ENCODE measurements at places on chromosomes 11 and 22.
A peak's percentile ranks its signal among the peaks of the same experiment; 100 is the strongest.

- no peak for DNase-seq
Observed at GRCh38 chr11:125262830-125263218, 98.3 kb downstream of the PKNOX2 start.

DNA sequence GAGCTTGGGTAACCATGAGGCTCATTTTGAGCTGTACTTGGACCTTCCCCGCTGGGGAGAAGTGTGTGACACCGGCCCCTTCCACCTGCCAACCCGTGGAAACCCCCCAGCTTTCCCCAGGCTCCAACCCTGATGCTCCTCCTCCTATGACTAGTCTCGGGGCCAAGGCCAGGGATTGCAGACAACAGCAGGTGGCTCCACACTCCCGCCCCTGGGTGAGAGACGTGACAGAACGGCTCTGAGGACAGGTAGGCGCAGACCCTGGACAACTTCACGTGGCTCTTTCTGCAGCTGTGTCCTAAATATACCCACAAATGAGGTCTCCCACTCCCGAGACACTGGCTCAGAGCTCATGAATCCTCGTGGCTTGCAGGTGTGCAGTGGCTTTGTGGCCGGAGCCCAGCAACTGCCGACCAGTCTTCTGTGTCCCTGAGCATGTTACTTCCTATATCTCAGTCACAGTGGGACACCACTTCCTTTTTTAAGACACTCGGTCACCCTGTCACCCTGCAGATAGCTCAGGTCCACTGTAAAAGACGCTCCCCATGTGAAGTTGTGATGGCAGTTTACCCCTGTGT, 55.2 kb downstream of the NECTIN1 start:
- DNase-seq, result no peak

- DNase-seq, result no peak
Observed at GRCh38 chr22:21015466-21016006, 571 bp downstream of the P2RX6 start.

GRCh38 chr11:5300251-5300650, 1.5 kb downstream of the OR51B4 start:
- DNase-seq, result no peak

DNA sequence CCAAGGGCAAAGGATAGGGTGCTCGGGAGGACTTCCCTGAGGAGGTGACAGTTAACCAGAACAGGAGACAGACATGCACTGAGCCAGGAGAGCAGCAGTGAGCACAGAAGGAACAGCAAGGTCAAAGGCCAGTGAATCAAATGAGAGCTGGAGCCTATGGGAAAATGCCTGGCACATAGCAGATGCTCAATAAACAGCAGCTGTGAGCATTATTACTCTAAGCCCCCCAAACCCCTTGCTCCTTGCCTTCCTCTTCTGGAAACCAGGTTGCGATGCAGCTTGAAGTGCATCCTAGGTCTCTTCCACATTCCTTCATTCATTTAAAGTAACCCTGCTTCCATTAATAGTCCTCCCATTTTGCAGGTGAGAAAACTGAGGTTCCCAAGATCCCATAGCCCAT, 13.0 kb downstream of the ELFN2 start:
- DNase-seq, result no peak

DNA sequence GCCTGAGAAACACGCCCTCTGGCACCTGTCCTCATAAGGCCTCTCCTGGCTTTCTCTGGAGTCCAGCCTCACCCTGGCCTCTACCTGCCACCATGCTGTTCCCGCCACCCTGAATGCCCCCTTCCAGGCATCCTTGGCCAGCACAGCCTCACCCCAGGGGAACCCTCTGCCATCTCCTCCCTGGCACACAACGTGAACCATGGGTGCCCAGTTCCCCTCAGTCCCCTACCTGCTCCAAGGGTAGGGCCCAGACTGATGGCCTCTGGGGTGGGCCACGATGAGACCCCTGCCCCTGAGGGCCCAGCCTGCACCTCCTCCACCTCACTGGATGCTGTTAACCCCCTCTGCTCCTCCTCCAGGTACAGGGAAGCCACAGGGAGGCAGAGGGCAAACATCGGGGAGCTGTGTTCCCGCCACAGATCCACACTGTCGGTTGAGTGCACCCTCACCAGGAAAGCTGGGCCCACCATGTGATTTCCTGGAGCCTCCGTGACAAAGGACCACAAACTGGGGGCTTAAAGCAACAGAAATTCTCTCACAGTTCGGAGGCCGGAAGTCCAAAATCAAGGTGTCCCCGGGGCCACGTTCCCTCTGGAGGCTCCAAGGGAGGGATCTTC, 169.6 kb downstream of the BRD1 start:
- no peak for DNase-seq

- no peak for DNase-seq
Observed at GRCh38 chr11:6151117-6151516, 19.0 kb downstream of the OR52B2 start.

GRCh38 chr11:13268791-13269190, 8.8 kb upstream of the BMAL1 start:
- DNase-seq, result no peak

- DNase-seq, result no peak
Observed at GRCh38 chr11:34308913-34309585, 48.8 kb downstream of the ABTB2 start.

- DNase-seq, result no peak
Observed at GRCh38 chr11:66268952-66269905, 790 bp downstream of the RAB1B start.

GRCh38 chr11:57761301-57762234, at the start of gene CTNND1:
Gene CTNND1, plus strand, starts transcription at chr11:57761802. Its CDS starts 29,677 bp downstream, at chr11:57791479.
- no peak for DNase-seq

GRCh38 chr11:119691020-119691666, 37.9 kb downstream of the NECTIN1 start:
- no peak for DNase-seq

DNA sequence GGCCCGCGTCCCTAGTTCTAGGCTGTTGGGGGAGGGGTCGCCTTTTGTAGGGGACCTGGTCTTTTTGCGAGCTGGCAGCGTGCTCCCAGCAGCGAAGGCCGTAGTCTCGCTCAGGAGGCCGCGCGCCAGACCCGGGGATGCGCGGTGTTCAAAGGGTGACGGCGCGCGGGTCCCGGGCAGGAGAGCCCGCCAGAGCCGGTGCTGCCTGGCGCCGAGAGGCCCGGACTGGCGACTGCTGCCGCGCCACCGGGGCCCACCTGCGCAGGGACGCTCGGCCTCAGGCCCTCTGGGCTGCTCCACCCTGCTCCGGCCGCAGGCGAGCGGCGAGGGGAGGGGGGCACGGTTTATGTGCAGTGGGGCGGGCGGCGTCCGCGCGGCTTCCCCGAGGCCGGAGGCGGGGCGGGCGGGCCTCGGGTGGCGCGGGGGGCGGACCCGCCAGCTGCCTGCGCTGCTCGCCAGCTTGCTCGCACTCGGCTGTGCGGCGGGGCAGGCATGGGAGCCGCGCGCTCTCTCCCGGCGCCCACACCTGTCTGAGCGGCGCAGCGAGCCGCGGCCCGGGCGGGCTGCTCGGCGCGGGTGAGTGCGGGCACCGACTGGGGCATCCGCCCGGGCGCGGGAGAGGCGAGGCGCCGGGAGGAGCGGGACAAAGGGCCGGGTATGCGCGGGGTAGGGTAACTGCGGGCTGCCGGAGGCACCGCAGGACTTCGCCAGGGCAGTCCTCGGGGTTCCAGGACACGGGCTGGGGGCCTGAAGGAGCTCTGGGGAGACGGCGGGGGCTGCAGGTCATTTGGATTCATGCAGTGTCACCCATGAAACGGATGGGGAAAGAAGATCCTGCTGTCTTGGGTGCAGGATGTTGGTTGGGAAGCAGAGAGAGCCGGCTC, at the start of gene PRSS23:
Gene PRSS23, plus strand, starts transcription at position 467 of the 884 bp plus-strand sequence. CDS start 7,102 bp downstream, outside the sequence.
- DNase-seq, result peak; percentile 74

- no peak for DNase-seq
Observed at GRCh38 chr11:30789270-30789669, 203.1 kb upstream of the MPPED2 start.

GRCh38 chr11:66842896-66843775, at the start of gene RCE1:
Gene RCE1, plus strand, starts transcription at chr11:66843441. Its CDS starts 15 bp downstream, at chr11:66843456.
- peak; percentile 95 for DNase-seq

DNA sequence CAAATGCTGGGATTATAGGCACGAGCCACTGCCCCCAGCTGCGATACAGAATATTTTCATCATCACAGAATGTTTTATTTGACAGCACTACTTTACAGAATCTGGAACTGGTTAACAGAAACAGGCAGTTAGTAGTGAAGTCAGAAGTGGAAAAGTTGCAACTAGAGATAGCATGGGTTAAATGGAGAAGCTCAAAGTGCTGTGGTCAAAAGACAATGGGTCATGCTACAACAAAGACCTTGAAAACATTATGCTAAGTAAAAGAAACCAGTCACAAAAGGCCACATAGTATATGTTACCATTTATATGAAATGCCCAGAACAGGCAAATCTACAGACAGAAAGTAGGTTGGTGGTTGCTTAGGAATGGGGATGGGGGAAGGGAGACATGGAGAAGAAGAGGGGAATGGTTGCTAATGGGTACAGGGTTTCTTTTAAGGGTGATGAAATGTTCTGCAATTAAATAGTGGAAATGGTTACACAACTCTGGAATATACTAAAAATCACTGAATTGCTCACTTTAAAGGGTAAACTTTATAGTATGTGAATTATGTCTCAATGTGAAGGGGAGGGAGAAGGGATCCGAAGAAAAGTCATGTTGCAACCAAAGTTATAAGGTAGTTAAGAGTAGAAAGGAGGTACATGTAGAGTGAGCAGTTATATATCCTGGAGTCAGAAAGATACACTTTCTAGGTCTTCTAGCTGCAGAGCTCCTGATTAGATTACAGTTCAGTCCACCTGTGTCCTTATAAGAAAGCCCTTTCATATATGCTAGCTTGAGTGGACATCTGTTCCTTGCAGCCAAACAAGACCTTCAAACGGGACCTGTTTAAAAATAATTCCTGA, 46.3 kb upstream of the RAPSN start:
- no peak for DNase-seq

GRCh38 chr11:27401833-27402316, 38.9 kb upstream of the CCDC34 start:
- no peak for DNase-seq

DNA sequence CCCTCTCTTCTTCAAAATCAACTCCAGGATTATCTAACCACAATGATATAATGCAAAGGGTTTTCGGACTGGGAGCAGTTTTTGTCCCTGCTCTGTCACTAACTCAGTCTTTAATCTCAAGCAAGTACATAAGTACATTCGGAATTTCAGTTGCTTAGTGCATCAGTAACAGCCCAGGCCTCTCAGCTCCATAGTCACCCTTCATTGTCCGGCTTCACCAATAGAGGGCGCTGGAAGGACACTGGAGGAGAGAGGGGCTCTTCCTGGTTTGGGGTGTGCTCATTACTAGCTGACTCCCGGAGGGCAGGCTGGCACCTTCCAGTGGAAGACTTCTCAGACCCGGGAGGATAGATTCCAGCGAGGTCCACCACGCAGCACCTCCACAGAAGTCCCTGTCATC, 90.4 kb upstream of the PDGFD start:
- DNase-seq, result peak; percentile 55

DNA sequence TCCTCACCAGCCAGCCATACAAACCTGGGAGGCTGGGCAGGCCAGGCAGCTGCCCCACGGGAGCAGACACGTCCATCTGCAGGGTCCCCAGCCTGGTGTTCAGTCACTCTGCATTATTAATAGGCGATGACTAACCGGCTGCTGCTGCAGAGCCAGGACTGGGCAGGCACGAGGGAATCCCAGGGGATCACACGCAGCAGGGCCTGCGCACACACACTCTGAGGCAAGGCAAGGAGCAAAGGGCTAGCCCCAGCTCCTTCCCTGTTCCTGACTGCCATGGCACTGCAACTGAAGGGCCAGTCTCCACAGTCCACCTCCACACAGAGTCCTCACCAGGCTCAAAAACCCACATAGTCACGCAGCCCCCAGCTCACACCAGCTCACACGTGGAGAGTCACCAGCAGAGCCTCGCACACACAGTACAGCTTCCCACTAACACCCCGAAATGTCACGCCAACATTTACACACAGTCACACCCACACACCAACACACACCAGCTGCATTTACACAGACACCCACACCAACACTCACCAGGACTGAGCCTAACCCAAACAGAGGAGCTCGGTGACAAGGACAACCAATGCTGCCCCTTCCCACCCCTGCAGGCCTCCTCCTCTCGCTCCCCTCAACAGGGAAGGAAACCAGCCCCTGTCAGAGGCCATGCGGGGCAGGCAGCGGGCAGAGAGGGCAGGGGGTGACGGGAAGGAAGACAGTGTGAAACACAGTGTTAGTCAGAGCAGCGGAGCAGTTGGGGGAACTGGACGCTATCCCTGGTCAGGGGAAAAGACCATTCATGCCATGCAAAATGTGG, 47.3 kb downstream of the NRXN2 start:
- no peak for DNase-seq

DNA sequence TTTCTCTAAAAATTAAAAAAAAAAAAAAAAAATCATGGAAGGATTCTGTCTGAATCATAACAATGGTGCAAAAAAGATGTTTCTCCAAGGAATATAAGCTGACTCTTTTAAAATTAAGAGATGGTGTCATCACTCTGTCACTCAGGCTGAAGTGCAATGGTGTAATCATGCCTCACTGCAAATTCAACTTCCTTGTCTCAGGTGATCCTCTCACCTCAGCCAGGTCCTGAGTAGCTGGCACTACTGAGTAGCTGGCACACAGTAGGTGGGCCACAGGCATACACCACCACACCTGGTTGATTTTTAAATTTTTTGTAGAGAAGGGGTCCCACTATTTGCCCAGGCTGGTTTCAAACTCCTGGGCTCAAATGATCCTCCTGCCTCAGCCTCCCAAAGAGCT, 54.8 kb upstream of the YPEL1 start:
- DNase-seq, result no peak

- DNase-seq, result no peak
Observed at GRCh38 chr11:44957040-44957515, 6.4 kb upstream of the TP53I11 start.

DNA sequence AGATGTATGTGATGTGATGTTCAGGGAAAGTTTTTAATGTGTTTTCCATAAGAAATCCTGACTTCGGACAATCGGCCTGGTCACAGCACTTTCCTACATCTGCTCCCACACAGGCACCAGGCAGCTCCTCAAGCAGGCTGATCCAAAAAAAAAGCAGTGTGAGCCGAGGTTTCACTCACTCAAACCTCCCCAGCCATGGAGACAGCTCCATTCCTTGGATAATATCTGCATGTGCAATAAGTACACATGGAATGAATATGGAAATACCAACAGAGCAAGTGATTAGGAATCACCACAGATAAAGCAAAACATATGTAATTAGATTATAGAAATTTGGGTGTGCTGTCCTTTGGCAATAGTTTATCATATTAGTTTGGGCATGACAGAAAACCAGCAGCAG, 88.8 kb upstream of the API5 start:
- DNase-seq, result no peak

- DNase-seq, result no peak
Observed at GRCh38 chr11:61149624-61150615, 11.3 kb downstream of the VPS37C start.

GRCh38 chr11:77092382-77092781, 10.3 kb upstream of the OMP start:
- DNase-seq, result no peak

DNA sequence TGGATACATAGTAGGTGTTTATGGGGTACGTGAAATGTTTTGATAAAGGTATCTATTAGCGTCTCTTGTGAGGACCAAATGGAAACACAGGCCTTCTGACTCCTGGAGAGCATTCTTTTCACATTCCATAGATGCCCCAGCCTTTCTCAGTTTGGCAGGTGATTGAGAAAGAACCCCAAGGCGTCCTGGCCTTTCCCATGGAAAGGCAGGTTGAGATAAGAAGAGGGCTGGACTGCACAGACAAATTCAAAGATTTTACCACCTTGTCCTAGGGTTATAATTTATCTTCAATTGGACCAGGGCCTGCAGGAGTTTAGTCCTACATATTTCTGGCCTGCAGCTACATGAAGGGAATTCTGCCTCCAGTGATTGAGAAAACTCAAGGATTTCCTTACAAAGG, 661 bp upstream of the OLFML1 start:
- DNase-seq, result no peak

GRCh38 chr22:47088480-47089158, 326.2 kb downstream of the TBC1D22A start:
- peak; percentile 38 for DNase-seq

Measured in activated CD8-positive, alpha-beta memory T cell treated with anti-CD3 and anti-CD28 coated beads for 24 hours (primary cell).